ENCODE measurements at places on chromosomes 1 and 21.

GRCh38 chr1:221328371-221328770, 413.5 kb downstream of the DUSP10 start:
- no peak for DNase-seq

DNA sequence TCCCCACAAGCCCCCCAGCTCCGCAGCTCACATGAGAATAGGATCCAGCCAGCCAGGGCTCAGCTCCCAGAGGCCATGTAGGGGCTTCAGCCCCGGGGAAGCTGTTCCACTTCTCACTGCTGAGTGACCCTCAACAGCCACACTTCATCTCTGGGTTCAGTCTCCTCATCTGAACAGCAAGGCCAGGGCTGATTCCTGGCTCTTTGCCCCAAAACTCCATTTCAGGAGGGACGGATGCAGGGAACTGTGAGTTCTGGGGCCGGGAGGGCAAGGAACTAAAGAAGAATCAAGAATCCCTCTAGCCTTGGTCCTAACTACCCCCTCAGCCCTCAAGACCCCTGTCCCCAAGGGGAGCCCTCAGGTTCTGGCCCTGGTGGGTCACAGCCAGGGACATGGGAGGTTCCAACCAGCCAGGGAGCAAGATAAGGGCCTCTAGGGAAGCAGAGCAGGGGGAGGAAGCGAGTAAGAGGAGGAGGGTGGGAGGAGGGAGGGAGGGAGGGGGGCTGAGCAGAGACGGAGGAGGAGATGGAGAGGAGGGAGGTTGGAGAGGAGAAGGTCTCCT, 13.1 kb downstream of the SDC3 start:
- no peak for DNase-seq

DNA sequence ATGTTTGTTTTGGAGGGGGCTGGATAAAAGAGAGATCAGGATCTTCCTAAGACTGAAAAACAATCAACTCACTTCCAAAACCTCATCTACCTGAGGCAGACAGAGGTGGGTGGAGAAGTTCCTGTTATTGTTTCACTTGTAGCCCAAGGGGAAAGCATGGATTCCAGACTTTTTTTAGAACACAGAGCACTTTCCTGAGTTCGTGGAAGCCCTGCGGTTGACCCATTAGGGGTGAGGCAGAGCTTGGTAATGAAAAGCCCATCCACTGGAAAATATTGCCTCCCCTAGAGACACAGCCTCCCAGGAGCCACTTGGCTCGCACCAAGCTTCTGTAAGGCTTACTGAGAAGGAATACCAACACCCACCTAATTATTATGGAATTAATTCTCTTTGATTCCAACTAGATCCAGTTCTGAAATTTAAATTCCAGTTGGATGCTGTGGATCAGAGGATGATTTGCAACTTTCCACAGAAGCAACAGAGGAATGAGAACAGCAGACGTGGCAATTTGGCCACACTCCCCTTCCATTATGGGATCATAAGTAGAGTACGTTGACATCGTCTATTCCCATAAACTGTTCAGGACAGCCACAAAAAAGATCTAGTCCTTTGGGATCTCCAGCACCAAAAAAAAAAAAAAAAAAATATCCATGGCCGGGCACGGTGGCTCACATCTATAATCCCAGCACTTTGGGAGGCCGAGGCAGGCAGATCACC, 4.1 kb upstream of the PEF1 start:
- no peak for DNase-seq

DNA sequence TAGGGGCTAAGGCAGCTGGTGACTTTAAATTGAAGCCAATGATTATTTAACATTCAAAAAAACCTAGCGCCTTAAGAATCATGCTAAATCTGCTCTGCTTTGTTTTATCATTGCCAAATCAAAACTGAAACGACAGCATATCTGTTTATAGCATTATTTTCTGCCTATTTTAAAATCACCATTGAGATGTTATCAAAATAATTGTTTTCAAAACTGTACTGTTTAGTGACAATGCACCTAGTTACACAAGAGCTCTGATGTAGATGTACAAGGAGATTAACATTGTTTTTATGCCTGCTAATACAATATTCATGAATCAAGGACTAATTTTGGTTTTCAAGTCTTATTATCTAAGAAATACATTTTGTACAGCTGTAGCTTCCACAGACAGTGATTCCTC, 1521.3 kb downstream of the AMY1C start:
- DNase-seq = no peak

GRCh38 chr1:51717842-51718241, 101.0 kb downstream of the OSBPL9 start:
- no peak for DNase-seq

GRCh38 chr1:236692128-236692527, 5.8 kb downstream of the ACTN2 start:
- no peak for DNase-seq

DNA sequence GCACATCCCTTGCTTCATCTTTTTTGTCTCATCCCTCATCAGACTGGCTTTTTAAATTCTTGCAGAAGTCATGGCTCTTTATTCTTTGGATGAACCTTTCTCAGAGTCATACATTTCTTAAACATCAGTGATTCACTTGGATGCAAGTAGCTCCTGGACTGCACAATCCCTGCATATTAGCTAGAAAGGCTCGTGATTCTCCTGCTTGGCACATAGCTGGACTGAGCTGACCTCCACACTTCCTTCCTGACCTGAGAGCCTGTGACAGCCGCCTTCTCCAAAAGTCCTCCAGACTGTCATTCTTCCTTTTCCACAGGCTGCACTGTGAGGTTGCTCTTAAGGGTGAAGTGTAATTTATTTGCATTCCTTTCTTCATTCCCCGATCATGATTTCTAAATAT, 109.4 kb downstream of the RGL1 start:
- no peak for DNase-seq

GRCh38 chr1:197222025-197222685, 45.9 kb upstream of the CRB1 start:
- DNase-seq = no peak

DNA sequence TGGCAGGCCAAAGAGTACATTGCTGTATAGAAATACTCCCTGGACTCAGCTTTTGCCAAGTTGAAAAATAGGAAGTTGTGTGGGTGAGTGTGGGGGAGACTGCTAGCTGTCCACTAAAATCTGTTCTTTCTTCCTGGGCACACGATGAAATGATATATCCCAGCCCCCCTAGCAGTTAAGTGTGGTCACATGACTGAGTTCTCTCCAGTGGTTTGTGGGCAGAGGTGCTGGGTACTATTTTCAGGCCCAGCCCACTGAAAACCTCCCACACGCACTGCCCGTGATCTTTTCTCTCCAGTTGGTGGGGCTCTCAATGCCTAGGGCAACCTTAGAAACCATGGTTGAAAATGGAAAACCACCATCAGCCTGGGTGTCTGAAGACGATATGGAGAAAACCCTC, 119.7 kb upstream of the LMO4 start:
- DNase-seq = no peak

DNA sequence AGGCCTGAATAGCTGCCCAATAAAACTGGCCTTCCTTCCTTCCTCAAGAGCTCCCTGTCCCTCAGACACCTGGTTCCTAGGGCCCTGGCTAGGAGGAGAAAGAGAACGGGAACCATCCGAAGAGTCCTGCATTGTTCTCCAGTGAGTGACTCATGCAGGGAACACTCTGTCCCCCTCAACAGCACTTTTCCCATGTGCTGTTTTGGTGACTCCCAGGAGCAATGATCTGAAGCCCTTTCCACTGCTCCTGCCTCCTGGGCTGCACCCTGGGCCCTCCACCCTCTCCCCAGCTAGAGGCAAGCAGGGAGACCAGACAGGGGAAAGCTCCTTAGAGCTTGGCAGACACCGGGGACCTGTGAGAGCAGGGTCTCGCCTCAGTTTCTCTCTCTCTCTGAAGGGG, 18.9 kb downstream of the TNNT2 start:
- DNase-seq = no peak

DNA sequence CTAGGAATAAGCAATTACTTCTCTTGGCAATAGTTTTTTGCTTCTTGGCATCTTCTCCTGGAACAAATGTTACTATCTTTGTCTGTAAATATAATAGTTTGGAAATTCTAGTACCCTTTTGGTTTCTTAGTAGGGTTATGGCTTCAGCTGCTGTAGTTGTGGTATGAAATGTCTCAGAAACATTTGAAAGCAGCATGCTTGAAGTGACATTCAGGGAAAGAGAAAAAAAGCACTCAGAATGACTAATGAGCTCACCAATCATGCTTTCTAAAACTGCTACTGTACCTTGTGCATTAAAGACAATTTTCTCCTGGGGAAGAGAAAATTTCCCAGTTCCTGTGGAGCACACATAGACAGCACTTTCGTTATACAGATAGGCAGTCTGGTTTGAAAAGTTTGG, 21.0 kb downstream of the NUP133 start:
- no peak for DNase-seq

DNA sequence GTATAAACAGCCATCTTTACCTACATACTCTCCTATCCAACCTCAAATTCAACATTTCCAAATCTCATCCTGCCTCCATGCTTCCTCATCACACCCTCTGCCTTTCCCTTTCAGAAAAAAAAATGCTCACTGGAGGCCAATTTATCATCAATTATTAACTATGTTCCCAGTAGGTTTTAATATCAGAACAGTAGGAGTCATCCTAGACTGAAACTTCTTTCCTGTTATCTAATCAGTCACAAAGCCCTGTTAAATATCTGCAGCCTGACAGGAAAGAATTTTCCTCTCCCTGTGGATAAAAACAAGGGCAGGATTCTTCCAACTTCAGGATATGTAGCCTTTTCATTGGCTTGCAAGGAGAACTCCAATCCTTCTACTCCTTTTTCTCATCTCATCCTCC, 28.4 kb downstream of the EGLN1 start:
- DNase-seq = no peak

GRCh38 chr1:102853701-102854187, 254.6 kb downstream of the COL11A1 start:
- no peak for DNase-seq

DNA sequence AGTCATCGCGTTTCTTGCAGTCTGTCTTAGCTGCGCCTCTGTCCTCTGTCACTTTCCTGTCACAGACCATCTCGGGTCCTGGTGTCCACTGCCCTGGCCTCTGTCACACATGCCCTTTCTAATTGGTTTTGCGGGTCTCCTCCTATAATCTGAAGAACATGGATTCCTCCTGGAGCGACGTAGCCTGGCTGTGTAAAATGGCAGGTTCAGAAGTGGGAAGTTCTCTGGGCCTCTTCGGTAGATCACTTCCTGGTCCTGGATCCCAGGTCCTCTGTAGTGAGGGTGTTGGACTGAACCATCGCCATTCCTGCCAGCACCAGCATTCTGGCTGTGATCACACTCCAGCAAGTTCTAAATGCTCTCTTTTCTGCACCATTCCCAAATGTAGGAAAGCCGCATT, 857 bp downstream of the FAM3B start:
- no peak for DNase-seq

DNA sequence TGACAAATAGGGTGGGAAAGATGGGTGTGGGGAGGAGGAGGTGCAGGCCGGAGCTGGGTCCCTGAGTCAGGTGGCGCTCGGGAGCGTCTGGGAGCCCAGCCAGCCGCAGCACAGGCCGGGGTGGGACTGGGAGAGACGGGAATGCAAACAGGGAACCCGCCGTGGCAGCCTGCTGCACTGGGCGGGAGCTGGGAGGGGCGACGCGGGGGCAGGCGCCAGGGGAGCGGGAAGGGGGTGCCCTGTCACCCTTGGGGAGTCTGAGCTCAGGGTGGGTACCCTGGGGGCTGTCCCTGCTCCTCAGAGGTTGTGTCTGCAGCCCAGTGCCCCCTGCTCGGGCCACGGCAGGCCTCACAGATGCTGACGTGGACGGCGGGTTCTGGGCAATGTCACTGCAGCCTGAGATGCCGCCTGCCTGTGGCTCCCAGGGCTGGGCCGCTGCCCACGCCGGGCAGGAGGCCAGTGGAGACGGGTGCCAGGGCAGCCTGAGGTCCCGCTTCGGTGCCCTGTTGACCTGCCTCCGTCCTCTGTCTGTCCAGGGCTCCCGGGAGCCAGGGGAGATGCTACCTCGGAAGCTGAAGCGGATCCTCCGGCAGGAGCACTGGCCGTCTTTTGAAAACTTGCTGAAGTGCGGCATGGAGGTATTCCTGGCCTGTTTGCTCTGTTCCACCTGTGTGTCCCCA, 16.6 kb upstream of the LRRC3 start:
- DNase-seq = no peak

DNA sequence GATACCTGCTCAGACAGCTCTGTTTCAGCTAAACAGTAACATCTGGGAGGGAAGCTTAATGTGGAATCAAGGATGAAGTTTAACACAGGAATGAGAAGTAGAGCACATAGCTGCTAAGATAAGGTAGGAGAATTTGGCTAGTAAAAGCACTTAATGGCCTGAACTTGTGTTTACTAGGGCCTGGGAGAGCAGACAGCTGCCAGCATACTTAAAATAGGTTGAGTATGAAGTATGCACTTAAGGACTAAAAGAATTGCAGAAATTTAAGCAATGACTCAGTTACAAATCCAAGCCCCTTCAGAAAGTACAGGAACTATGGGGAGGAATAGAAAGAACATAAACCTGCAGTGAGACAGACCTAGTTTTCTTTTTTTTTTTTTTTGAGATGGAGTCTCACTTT, 53.0 kb downstream of the BACH1 start:
- DNase-seq = no peak

DNA sequence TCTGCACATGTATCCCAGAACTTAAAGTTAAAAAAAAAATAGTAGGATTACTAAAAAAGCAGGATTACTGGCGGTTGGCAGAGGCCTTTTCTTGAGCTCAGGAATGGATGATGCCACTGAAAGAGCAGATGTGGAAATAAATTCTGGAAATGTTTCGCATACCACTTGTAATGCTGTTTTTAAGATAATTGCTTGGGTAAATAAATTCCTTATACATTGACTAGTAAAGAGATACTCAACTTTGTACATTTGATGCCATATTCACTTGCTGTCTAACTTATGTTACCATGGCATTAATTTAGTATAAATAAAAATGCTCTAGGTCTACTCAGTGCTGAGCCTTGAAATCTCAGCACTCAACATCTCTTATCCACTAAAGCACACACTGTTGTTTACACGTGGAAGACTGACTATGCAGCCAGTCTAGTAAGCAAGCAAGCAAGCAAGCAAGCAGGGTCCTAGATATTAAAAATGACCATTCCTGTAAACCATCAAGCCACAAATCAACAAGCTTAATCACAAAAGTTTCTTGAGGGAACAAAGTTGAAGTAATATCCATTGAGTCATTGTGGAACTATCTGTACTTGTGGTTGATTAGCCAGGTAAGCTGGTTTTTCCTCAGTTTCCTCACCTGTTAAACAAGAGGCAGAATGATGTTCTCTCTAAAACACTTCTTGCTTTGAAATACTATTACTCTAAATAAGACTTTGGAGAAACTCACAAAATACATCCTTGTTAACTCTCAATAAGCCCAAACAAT, 1.7 kb upstream of the RASAL2 start:
- no peak for DNase-seq

DNA sequence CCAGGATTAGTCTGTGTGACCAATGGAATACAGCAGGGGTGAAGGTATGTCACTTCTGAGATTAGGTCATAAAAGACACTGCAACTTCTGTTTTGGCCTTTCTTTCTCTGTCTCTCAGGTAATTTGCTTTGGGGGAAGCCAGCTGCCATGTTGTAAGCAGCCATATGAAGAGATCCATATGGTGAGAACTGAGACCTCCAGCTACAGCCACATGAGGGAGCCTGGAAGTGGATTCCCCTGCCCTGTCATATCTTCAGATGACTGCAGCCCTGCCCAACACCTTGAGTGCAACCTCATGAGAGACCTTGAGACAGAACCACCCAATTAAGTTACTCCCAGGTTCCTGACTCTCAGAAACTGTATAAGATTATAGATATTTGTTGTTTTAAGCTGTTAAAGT, 70.1 kb upstream of the ESRRG start:
- DNase-seq = no peak
